Activated T-cell treated with anti-CD3 and anti-CD28 coated beads, Interleukin-2, amount 50 U/mL, for 72 hours (primary cell): ENCODE measurements at places on chromosomes 2 and 18. TPM values are rescaled to one million over a fixed set of nuclear protein-coding genes. Genes with fewer than 3 reads are reported as not detected.

DNA sequence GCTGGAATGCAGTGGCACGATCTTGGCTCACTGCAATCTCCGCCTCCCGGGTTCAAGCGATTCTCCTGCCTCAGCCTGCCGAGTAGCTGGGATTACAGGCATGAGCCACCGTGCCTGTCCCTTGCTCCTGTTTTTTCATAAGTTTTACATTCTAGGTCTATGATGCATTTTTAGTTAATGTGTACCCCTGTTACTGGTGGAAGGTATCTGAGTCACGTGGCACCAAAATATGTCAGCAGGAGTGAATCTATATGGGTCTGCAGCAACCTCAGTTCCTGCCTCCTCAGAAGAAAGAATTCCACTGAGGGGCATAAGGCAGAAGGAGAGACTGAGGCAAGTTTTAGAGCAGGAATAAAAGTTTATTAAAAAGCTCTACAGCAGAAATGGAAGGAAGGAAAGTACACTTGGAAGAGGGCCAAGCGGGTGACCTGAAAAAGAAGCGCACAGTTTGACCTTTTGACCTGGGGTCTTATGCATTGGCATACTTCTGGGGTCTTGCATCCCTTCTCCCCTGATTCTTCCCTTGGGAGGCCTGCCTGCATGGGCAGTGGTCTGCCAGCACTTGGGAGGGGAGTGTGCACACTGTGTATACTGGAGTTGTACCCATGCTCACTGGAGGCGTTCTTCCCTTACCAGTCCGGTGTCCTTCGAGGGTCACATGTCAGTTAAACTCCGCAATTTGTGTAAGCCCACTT is 1.1 kb upstream of the MFSD2B start:
- H3K27ac ChIP-seq, result no peak overlapping the region
- H3K27me3 ChIP-seq, result peaks cover 36% of the 10 kb centered on the region
- no peak for DNase-seq
- no peak overlapping the region for H3K4me3 ChIP-seq
- H3K36me3 ChIP-seq, result no peaks in the 10 kb centered on the region
- no peaks in the 10 kb centered on the region for H3K4me1 ChIP-seq

DNA sequence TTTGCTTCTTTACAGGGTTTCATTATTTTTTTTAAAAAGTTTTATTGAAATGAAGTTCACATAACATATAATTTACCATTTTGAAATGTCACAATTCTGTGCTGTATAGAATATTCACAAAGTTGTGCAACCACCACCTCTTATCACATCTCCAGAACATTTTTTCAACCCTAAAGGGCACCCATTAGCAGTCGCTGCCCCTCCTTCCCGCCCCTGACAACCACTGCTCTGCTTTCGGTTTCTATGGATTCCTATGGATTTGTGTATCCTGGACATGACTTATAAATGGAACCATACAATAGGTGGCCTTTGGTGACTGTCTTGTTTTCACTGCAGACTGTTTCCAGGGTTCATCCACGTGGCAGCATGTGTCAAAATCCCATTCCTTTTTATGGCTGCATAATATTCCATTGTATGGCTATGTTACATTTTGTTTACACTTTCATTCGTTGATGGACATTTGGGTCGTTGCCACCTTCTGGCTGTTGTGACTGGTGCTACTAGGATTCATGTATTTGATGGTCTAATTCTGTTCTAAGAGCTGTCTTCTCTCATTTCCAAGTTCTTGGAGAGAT is 52.6 kb downstream of the SH3BP4 start:
- H3K27me3 ChIP-seq, result no peaks in the 10 kb centered on the region
- no peaks in the 10 kb centered on the region for H3K36me3 ChIP-seq
- H3K27ac ChIP-seq, result no peak overlapping the region
- DNase-seq, result no peak
- no peak overlapping the region for H3K4me3 ChIP-seq

DNA sequence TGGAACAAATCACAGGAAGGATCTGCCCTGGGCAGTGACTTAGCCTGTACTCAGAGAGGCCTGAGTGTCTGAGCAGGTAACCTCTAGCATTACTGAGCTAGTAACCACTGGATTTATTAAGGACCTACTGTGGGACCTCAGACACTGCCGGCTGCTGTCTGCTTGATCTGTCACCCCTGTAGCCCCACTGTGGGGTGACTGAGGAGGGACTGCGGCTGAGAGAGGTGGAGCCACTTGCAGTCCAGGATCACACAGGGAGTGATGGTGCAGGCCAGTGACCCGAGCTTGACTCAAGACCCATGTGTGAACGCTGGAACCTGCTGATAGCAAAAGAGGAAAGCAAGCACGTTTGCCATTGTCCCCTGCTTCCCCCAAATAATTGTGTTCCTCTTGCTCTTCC is 15.6 kb downstream of the CHMP1B start:
- no peak for DNase-seq
- peaks cover 23% of the 10 kb centered on the region for H3K27me3 ChIP-seq
- H3K4me3 ChIP-seq, result no peak overlapping the region
- no peaks in the 10 kb centered on the region for H3K4me1 ChIP-seq
- no peak overlapping the region for H3K27ac ChIP-seq
- H3K36me3 ChIP-seq, result no peaks in the 10 kb centered on the region

The NT5C1B gene
- total RNA-seq, result not detected

GRCh38 chr2:101962309-101962708 is 29.5 kb upstream of the IL1R2 start:
- no peak overlapping the region for H3K27ac ChIP-seq
- H3K4me1 ChIP-seq, result peaks cover 6% of the 10 kb centered on the region
- DNase-seq, result no peak
- no peak overlapping the region for H3K4me3 ChIP-seq
- H3K36me3 ChIP-seq, result peaks cover 2% of the 10 kb centered on the region
- H3K27me3 ChIP-seq, result peaks cover 11% of the 10 kb centered on the region

The HS1BP3 gene
- 11.0 TPM for total RNA-seq

- H3K27ac ChIP-seq, result no peak overlapping the region
- no peaks in the 10 kb centered on the region for H3K36me3 ChIP-seq
- H3K4me3 ChIP-seq, result no peak overlapping the region
- H3K27me3 ChIP-seq, result peaks cover 8% of the 10 kb centered on the region
These were observed 14.0 kb upstream of the NTSR2 start for GRCh38 chr2:11683966-11684365.

The ERICH2 gene
- 0.58 TPM for total RNA-seq

- peaks cover 1% of the 10 kb centered on the region for H3K4me1 ChIP-seq
- H3K36me3 ChIP-seq, result no peaks in the 10 kb centered on the region
- no peak overlapping the region for H3K27ac ChIP-seq
These were observed 209.5 kb upstream of the TWIST2 start for GRCh38 chr2:238638100-238638981.

DNA sequence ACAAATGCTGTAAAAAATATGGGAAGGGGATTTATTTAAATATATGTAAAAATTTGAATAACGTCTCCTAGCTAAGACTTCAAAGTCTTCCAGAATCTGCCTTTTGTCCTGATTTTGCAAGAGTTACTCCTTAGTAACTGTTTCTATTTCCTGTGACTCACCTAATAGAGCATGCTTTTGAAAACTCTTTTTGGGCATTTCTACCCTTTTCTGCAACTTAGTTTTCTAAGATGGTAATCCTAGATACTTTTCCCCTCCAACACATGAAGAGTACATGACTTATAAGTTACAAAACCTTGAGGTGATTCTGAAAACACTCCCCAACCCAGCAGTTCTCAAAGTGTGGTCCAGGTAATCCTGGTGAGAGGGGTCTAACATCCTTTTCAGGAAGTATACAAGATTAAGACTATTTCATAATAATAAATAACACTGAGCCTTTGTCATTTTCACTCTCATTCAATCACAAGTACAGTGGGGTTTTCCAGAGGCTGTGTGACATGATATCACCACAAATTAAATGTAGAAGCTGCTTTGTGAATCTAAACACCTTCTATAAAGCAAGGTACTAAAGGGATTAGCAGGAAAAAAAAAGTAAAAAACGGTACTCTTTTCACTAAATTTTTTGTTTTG is 31.9 kb downstream of the PPP4R3B start:
- H3K4me1 ChIP-seq, result peaks cover 40% of the 10 kb centered on the region
- no peak overlapping the region for H3K4me3 ChIP-seq
- no peak for DNase-seq
